ENCODE measurements at places on chromosomes 7 and 10. TPM values are rescaled to one million over a fixed set of nuclear protein-coding genes. Genes with fewer than 3 reads are reported as not detected.

Gene LIPM
- not detected for total RNA-seq

Gene ACTA2
- total RNA-seq, result 471 TPM

Gene ZNF37A
- total RNA-seq, result 18.8 TPM

Gene CFAP46
- 8.3 TPM for total RNA-seq

Gene TAS2R41
- total RNA-seq, result not detected
